ENCODE measurements at places on chromosomes 2 and 18.

- no peak for DNase-seq
Observed at GRCh38 chr2:60836491-60836890, 44.9 kb upstream of the REL start.

- no peak for DNase-seq
Observed at GRCh38 chr2:75705921-75706320, 4.8 kb downstream of the GCFC2 start.

- no peak for DNase-seq
Observed at GRCh38 chr2:86218124-86218523, 18.9 kb downstream of the MRPL35 start.

GRCh38 chr2:8536686-8537561 lies 144.9 kb upstream of the ID2 start:
- DNase-seq = no peak

DNA sequence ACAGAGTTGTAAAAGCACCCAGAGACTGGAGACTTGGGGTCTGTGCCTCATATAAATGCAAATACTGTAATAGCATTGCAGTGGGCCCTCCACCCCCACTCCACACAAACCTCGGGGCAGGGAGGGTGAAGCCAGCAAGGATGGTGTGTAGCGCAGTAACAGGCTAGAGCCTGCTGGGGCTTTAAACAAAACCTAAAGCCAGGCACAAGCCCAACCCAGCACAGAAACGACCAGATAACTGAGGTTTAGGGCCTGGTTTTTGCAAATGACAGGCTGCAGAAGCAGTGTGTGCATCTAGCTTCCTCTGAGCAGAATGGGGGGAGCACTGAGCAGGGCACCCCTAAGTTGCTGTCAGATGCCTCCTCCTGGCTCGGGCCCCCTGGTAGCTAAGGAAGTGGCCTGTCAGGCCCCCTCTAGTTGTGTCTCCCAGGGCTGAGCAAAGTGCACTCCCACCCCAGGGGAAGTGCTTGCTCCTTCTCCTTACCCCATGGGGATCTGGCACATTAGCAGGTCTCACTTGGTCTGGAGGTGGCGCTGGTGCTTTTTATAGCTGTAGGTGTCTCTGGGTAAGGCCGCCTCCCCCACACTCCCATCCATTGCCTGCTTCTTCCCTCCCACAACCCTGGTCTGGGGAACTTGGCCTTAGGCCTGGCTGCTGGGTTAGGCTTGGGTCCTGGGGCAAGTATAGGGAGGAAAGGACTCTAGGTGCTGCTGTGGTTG lies 135.1 kb downstream of the CELF4 start:
- no peak for DNase-seq

DNA sequence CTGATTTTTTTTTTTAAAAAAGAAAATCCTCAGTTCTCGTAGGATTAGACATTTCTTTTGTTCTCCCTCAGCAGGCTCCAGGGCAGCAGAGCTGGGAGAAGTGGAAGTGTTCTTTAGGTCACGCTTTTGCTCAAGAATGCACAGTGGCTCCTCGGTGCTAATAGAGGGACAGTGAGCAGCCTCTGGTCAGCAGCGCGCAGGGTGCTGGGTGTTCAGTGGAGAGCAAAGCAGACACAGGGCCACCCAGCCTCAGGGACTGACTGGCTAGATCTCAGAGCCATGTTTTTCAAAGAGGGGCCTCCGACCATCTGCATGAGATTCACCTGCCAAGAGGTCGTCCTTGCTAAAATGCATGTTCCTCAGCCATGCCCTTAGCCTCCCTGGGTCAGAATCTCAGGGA lies 218.8 kb downstream of the HAUS1 start:
- no peak for DNase-seq

GRCh38 chr18:48824231-48824970 lies 126.4 kb downstream of the SMAD7 start:
- peak; percentile 1 for DNase-seq

DNA sequence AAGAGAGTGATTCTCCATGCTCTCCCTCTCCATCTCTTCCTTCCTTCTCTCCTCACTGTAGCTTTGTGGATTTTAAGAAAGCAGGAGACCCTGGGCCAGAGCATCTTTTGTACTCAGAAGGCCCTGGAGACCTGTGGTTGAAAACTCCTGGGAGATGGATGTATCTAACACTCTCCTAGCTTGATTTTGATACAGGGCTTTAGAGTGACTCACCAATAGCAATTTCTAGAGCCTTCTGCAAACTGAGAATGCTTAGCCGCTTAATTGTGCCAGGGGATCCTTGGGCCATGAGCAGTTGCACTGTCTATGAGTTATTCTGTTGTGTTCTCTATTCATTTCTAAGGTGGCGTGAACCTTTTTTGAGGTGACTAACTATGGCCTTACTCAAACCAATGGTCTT lies 17.7 kb downstream of the HOXD1 start:
- DNase-seq = no peak

DNA sequence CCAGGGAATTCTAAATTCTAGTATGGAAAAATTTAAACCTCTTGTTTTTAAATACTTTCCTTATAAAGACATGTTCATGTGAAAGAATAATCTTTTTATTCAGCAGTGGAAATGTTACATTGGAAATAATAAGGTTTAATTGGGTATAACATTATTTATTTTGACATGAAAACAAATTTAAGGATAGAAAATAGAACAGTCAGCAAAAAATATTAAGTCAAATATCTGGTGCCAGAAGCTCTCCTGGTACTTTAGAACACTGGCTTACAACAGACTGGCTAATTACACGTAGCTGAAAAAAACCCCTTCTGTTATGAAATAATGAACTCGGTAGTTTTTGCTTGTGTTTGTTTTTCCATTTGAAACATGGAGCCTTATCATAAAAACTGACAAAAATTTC lies 447.9 kb downstream of the DSEL start:
- no peak for DNase-seq

DNA sequence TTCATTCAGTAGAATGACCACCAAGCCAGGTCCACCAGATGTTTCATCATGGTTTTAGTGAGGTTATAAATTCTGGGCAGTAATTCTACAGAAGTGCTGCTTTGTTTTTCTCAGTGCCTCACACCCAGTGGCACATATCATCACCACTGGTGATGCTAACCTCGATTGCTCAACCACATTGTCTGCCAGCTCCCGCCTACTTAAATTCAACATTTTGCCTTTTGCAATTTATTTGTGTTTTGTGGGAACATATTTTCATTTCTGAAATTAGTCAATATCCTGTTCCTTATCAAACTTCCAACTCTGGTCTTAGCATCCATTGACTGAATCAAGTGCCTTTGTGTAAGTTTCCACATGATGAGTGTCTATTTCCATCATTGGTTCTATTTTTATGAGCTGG lies 62.3 kb upstream of the TMEM178A start:
- DNase-seq = no peak

- DNase-seq = no peak
Observed at GRCh38 chr2:187709065-187709464, 154.8 kb upstream of the TFPI start.

- DNase-seq = no peak
Observed at GRCh38 chr2:6446938-6447608, 418.6 kb downstream of the CMPK2 start.

DNA sequence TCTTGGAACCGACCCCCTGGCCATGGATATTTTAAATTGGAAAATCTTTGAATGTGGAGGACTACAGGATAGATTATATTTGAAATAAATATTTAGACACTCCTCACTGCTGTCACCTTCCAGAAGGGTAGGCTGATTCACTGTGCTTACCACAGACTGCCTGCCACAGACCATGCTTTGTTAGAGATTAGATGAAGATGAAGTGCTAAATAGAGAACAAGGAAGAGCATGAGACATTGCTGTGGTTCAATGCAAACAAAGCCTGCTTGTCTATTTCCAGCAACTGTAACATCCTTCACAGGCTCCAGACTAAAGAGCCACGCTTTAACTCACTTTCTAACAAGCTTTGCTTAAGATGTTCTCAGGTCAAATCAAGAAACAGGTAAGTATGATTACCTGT lies 81.0 kb upstream of the TMEM17 start:
- no peak for DNase-seq

DNA sequence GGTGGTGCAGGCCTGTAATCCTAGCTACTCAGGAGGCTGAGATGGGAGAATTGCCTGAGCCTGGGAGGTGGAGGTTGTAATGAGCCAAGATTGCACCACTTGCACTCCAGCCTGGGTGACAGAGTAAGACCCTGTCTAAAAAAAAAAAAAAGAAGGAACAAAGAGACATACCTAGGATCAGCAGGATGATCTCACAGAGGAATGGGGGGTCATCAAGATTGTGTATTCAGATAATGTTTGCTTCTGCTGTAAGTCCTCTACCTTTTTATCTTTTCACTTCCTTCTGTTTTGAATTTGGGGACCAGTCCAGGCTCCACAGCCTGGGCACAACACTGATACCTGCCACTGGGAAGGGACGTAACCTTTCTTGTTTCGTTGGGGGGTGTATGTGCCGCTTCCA lies 53.2 kb downstream of the MAP4K4 start:
- no peak for DNase-seq

GRCh38 chr2:216904974-216905373 lies 45.1 kb upstream of the TNP1 start:
- DNase-seq = no peak

GRCh38 chr2:46945671-46946070 lies 30.1 kb upstream of the MCFD2 start:
- DNase-seq = no peak

DNA sequence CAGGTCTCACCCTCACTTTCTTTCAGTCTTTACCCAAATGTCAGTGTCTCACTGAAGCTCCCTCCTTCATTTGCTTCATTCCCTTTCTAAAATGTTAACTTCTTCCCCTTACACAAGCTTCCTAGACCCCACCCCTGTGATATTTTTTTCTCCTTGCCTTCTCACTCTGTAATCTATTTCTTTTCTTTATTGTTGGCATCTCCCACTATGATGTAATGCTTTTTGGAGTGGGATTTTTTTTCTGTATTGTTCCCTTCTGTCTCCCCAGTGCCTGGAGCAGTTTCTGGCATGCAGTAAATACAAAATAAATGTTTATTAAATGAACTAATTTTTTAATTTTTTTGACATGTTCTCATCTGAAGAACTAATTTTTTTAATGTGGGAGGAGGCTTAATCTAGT lies 55.9 kb upstream of the MAP3K20 start:
- DNase-seq = no peak

DNA sequence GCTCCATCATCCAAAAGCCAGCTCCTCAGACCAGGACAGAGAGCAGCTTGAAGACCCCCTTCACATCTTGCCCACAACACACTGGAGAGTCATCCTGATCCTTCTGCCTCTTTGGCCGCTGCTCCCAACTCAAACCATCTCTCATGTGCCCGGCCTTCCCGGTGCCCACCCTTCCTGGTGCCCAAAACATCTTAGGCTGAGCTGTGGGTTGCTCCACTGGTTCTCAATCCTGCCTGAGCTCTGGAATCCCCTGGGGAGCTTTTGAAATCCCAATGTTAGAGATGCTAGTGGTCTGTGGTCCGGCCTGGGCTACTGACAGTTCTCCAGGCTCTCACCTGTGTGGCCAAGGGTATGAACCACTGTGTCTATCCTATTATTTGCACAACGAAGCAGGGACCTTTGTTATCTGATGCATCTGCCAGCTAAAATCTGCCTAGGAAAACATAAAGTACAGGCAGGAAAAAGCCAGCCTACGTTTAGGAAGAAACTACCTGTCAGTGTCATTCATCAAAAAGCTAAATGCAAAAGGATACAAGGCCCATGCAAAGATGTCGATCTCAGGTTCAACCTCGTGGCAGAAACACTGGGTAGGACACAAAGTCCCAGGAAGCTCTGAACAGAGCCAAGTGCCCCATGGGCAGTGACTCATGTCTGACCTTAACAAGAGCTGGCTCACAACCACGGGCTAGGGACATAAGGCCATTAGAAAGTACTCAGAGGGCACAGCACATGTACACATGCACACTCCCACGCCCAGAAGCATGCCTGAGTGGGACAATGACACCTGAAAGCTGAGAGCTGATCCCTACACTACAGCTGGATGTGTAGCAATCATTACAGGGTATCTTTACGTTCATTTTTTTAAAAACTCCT lies 30.8 kb downstream of the TBC1D8 start:
- no peak for DNase-seq

- no peak for DNase-seq
Observed at GRCh38 chr18:44464398-44465180, 216.1 kb upstream of the SETBP1 start.

DNA sequence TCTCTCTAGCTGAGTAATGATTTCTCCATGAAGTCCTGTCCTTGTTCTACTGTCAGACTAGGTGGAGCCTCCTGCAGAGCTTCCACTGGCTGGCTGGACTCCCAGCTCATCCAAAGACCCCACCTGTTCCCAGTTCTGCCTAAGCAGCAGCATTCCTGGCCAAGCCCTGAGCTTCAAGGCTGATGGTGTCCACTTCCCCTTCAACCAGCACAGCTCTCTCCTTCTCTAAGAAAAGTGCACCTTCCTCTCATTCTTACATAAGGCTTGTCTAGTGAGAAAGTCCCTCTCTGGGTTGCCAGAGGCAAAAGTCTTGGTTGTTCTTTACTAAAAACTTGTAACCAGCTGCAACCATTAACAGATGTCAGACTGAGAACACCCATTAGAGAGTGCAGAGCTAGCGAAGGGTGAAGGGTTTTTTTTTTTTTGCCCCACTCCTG lies 58.9 kb downstream of the CXCR4 start:
- no peak for DNase-seq

DNA sequence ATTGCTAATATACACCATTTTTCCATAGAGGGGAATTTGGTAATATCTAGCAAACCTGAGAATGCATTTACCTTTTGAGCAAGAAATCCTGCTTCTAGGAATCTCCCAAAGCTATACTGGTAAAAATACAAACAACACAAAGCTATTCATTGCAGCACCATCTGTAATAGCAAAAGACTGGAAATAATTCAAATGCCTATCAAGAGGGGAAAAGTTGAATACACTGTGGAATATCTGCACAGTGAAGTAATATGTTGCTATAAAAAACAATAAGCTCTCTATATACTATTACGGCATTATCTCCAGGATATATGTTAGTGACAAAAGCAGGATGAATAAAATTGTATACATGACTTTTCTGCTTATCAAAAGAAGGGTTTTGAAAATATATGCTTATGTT lies 112.3 kb upstream of the CHAC2 start:
- no peak for DNase-seq

GRCh38 chr2:47077442-47078117 lies 77.5 kb downstream of the STPG4 start:
- no peak for DNase-seq

GRCh38 chr2:139067072-139067471 lies 286.9 kb upstream of the NXPH2 start:
- no peak for DNase-seq

DNA sequence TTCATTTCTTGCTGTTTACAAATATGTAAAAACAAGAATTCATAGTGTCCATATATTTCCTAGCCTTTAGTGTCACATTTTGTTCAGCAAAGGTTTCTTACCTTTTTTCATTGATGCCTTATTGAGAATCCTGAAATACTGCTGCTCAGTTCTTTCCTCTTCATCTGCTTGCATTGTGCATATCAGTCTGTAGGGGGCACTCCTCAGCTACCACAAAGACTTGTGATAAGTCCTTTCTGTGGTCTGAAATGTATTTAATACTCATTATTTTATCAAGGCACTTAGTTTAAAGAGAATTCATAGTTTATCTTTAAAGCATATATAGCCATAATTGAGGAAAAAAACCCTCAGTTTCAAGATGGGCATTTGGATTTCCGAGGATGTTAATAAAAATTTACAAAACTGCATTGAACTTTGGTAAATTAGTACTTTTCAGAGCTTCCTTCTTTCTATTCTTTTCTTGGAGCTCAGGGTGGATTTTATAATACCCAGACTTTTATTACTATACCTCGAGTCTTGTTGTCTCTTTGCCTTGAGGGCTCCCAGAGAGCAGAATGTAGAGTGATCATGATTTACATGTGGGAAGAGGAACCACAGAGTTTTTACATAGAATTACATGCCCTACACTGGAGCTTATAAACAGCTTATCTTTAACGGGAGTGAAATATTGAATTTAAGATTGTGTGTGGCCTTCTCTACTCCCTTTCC lies 570.1 kb downstream of the PLCL1 start:
- no peak for DNase-seq

- no peak for DNase-seq
Observed at GRCh38 chr2:16613539-16614011, 52.1 kb downstream of the CYRIA start.

Data from activated CD8-positive, alpha-beta memory T cell treated with anti-CD3 and anti-CD28 coated beads, Interleukin-2, amount 50 U/mL, for 4 hours (primary cell).